ENCODE measurements at places on chromosomes 6 and 20.

DNA sequence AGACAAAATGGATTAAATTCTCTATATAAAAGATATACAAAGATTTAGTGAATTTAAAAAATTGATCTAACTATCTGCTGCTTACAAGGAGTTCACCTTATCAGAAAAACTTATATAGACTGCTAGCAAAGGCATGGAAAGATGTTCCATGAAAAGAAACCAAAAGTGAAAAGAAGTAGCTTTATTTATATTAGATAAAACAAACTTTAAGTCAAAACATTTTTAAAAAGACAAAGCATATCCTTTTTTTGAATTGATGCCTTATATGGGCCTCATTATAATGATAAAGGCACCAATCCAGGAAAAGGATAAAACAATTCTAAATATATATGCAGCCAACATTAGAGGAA, 334.2 kb downstream of the MEI4 start:
- no peak for DNase-seq

DNA sequence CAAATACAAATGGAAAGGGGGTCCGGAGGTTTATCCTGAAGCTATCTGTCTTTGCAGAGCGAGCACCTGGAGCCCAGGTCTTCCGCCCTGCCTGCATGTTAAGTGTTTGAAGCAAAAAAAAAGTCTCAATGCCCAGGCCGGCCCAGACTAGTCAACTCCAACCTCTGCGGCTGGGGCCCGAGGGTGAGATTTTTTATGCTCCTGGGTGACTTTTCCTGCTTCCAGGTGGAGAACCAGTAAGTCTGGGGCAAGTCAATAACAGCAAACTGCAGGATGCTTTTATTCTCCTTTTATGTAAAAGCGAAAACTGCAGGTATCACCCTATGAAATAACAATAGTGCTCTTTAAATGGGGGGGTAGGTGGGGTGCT, 2.0 kb upstream of the ZBP1 start:
- DNase-seq: no peak

DNA sequence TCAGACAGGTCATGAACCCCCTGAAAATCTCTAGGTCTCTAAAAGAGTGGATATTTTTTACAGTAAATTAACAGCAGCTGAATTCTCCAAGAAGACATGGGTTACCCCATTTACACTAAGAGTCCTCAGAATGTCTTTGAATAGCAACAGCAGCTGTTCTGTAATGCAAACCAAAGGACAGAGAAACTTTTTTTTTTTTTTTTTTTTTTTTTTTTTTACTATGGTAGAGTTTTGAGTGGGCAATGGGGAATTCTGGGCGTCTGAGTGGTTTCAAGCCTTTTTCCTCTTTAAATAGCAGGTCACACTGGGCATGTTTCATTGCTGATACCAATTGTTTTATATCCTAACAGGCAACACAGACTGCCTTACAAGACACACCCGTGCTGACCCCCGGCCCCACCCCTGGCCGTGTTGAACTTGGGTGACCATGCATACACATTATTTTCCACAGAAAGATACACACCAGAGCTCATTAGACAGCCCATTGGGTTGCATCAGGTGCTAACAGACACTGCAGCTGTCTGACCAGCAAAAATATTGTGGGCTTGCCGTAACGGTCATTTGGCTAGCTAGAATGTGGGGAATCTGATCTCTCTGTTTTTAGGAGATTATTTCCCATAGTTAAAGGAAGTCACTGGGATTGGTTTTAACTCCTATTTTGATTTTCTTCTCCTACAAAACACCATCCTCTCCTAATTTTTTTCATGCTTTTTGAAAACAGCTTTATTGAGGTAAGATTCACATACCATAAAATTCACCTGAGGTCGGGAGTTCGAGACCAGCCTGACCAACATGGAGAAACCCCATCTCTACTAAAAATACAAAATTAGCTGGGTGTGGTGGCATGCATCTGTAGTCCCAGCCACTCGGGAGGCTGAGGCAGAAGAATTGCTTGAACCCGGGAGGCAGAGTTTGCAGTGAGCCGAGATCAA, 26.7 kb upstream of the IRF4 start:
- DNase-seq: no peak

DNA sequence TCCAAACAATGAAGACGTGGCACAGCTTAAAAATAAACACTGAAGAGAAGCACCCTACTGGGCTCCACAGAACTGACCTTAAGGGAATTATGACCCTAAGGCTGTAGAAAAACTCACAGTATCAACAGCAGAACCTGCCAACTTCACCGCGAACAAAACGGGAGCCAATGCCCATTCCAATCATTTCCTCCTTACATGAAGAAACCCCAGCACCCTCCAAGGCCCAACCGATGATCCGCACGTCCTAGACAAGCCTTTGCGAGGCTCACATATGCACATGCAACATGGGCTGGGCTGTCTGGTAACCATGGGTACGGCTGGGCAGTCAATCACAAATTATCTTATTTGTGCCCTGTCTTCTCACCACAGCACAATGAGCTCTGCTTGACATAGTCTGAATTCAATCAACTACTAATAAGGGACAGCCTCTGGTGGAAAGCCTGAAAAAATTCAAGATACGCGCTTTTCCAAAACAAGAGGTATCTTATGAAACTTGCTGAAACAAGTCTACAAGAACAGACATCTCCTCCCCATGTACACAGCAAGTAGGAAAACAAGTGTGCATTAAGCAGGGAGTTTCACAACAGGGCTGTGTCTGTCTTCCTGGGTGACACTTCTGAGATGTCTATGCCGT, 1.7 kb downstream of the DIDO1 start:
- DNase-seq: peak; percentile 8

DNA sequence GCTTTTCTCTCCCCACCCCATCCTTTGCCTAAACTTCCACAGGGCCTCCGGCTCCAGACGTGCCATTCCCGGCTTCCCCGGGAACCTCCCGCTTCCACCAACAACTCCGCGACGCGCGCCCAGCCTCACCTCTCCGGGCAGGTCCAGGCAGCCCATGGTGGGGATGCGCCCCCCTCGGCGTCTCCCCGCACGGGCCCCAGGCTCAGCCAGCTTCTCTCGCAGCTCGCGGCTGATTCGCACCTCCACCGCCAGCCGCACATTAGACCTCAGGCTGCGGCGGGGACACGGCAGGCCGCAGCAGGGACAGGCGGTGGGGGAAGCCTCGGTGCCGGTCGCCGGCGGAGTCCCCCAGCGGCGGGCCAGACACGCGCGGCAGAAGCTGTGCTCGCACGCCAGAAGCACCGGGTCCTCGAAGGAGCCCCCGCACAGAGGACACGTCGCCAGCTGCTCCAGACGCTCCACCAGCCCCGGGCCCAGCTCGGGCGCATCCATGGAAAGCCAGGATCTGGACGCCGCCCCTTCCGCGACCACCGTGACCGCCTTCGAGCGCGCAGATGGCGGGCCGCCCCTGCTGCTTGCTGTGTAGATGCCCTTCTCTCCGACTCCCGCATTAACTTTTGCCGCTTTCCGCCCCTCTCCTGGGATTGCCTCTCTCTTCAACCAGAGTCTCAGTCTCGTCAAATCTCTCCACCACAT, at the start of gene RNF39:
Gene RNF39 (minus strand): TSS at position 676 of the 696 bp plus-strand sequence. CDS start 184 bp downstream, at position 492.
- DNase-seq: no peak

DNA sequence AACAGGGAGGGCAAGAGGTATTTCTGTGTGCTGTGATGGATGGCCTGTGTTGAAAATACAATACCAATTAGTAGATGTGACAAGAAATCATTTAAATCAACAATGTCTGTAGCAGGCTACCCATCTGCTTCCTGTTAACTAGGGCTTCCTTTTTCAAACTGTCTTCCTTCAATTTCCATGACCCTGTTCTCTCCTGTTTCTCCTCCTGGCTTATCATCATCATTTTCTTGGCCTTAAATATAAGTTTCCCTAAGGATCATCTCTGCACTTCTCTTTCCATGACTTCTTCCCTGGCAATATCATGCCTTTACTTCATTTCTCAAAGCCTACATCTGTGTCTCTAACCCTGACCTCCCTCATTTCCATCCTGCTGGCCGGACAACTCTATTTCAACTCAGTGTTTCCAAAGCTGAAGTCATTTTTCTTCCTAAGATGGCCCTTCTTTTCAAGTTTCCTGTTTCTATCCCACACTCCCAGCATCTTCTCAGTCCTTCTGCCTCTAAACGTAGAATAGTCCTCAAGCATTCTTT, 18.2 kb downstream of the ZC2HC1B start:
- peak; percentile 50 for DNase-seq

DNA sequence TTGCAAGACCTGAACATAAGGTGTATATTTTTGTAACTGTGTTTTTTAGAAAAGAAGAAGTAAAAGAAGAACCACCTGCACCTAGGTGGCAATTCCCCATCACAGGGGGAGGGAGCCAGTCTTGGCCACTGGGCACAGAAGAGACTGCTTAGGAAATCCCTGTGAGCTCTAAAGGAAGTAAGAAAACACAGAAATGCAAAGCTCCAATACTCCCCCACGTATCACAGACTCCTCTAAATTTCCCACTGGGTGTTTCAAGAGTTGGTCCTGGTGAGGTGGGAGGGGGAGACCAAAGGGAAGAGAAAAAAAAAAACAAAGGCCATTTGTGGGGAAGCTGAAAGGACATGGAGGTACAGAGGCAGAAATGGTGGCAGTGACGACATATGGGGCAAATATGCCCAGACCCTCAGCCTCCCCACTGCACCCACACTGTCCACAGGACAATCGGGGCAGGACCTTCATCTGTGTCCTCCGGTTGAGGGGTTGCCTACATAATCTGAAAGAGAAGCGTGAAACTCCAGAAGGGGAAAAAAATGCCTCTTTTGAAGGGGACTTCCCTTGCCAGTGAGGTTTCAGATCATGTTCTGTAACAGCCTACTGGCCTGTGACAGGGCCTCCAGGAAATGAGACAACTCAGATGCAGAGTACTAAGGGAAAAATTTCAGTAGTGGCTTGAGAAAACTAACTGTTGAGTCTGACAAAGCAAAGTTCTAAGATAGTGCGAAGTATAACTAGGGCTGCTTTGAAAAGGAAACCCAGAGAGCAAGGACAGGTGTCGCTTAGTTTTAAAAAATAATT, 226.2 kb upstream of the MARCKS start:
- no peak for DNase-seq

DNA sequence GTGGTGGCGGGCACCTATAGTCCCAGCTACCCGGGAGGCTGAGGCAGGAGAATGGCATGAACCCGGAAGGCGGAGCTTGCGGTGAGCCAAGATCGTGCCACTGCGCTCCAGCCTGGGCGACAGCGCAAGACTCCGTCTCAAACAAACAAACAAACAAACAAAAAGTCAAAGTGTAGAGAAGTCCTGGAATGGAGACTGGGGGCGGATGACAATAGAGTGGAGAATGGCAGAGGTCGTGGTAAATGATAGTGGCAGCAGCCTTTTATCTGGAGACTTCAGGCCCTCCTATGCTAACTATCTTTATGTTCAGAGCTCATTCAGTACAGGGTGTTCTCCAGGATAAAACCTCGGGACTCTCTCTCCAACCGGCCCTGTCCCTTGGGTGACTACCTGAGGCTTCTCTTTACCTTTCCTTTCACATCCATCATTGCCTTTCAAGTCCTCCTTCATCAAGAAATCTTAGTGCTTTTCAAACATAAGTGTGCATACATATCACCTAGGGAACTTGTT, 1.4 kb upstream of the FKBPL start:
- DNase-seq: no peak

Measured in right hindlimb (tissue), 1 donor.